ENCODE measurements at places on chromosomes 2 and 18.

DNA sequence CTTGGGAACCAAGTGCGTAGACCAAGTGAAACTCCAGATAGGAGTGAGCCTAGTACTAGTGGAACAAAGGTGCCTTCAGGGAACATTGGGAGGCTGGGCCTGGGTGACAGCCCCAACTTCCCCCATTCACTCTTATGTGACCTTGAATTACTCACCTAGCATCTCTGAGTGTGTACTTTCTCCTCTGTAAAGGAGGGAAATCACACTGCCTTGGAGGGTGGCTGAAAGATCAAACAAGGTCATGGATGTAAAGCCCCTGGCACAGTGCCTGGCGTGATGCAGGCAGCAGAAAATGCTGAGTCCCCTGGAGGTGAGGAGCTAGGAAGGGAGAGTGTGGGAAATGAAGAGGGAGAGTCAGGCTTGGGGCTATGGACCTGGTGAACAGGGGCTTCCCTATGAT lies 45.9 kb downstream of the MARCO start:
- no peak for DNase-seq

GRCh38 chr2:83901317-83901716 lies 557.8 kb downstream of the SUCLG1 start:
- no peak for DNase-seq

DNA sequence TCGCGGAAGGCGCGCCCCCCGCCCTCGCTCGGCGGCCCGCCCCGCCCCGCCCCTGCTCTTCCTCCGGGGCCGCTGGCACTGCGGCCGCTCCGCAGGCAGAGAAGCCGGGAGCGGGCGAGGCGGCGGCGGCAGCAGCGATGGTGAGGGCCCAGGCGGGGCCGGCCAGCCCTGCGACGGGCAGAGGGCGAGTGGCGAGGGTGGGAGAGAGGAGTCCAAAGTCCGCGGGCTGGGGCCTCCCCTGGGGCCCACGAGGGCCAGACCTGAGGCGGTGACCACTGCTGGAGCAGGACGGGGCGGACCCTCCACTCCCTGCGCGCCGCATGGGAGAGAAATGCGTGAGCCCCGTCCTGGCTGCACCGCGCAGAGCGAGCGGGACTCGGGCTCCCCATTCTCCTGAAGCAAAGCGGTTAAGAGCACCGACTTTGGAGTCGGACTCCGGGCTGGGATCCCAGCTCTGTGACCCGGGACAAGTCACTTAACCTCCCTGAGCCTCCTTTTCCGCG lies at the start of gene VAMP5:
Gene VAMP5, plus strand, starts transcription at position 78 of the 503 bp plus-strand sequence. Its CDS starts 60 bp downstream, at position 138.
- DNase-seq = no peak

DNA sequence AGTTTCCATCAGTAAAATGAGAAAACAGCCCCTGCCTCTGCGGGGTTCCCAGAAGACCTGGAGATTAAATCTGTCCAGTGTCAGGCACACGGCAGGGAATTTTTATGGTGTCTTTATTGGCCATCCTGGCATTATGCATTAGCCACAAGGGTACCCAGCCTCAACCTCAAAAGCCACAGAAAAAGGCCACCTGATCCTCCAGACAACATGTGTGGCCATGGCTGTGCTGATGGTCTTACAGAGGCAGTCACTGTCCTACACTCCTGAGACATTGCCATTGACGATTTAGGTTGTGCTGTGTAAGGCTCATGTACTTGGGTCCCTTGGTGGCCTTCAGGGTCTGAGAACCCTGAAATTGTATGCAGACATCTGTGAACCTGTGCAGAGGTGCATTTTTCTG lies 115.6 kb downstream of the SMAD7 start:
- DNase-seq = no peak

DNA sequence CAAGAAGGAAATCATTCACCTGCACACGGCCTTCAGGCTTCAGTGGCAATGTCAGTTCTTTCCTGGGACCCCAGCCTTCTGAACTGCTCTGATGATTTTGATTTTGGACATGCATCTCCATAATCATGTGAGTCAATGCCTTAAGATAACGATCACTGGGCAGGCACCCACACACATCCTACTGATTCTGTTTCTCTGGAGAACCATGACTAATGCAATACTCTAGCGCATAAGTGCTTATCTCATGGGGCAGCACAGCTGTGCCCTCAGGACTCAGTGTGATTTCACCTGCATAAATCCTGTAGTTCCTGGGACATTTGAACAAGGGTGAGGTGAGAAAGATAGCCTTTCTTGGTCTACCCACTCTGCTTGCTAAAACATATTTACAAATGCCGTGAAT lies 144.6 kb downstream of the AKAIN1 start:
- DNase-seq = no peak

DNA sequence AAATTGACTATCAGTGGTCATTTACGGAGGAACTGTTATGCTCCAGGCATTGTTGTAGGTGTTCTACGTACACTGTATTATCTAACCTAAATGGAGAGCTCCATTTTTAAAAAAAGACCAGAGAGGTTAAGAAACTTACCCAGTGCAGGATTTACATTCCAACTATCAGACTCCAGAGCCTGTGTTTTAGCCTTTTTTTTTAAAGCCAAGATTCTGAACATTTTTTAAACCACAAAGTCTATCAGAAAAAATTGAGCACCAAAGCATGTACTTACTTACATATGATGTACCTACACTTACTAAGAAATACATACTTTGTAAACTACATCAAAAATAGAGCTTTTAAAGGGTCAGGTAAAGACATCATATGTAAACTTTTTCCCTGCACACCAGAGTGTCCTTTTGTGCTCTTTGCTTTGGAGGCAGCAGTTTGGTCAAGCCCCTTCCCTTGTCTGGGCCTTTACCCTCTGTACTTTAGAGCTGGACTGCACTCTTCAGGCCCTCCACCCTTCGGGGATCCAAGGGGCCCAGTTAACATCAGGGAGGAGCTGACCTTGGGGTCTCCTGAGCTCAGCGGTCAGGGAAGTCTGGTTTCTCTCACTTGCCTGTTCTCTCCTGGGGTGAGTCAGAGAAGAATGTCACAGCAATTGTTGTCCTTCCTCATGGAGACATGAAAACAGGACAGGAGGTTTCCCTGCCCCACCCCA lies 58.4 kb downstream of the ITGB1BP1 start:
- DNase-seq = no peak

GRCh38 chr2:45610281-45611019 lies 617 bp downstream of the SRBD1 start:
- DNase-seq = peak; percentile 81

- DNase-seq = no peak
Observed at GRCh38 chr2:168312036-168312822, 64.8 kb upstream of the STK39 start.

- no peak for DNase-seq
Observed at GRCh38 chr2:167651406-167652151, 595.8 kb downstream of the STK39 start.

- no peak for DNase-seq
Observed at GRCh38 chr2:6630209-6630608, 235.5 kb downstream of the CMPK2 start.

- no peak for DNase-seq
Observed at GRCh38 chr2:127170021-127170420, 50.1 kb downstream of the CYP27C1 start.

- no peak for DNase-seq
Observed at GRCh38 chr2:141271346-141271745, 859.5 kb downstream of the LRP1B start.
